Uterus (tissue), 4 donors: ENCODE measurements at places on chromosomes 12 and 14. TPM values are rescaled to one million over a fixed set of nuclear protein-coding genes. Genes with fewer than 3 reads are reported as not detected.

- no peak for DNase-seq
Measured at GRCh38 chr14:88790501-88791251, 2.1 kb downstream of the EML5 start.

DNA sequence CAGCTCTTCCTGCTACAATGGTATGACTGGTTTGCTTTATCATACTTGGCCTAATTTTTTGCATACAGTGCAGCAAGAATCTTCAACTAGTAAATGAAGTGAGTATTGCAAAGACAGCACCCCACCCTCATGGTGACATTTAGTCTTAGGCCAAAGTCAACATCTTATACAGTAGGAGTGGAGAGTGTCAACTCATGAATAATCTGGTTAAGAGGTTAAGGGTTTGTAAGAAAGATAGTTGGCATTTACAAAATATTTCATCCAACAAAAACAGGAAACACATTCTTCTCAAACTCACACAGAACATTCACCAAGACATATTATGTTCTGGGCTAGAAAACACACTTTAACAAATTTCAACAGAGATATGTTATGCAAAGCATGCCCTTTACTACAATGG is 2.2 kb upstream of the OAS1 start:
- DNase-seq: no peak

Gene ADAMTS20
- not detected for total RNA-seq

Gene NRIP2
- 2.4 TPM for total RNA-seq

GRCh38 chr14:93748208-93749075 is 39.8 kb downstream of the PRIMA1 start:
- DNase-seq: no peak

GRCh38 chr14:92750994-92751400 is 2.6 kb upstream of the LGMN start:
- DNase-seq: no peak
